Stimulated activated CD8-positive, alpha-beta memory T cell treated with anti-CD3 and anti-CD28 coated beads, Interleukin-4, amount 100 ng/mL, for 24 hours (primary cell): ENCODE measurements at places on chromosomes 7 and 10.

DNA sequence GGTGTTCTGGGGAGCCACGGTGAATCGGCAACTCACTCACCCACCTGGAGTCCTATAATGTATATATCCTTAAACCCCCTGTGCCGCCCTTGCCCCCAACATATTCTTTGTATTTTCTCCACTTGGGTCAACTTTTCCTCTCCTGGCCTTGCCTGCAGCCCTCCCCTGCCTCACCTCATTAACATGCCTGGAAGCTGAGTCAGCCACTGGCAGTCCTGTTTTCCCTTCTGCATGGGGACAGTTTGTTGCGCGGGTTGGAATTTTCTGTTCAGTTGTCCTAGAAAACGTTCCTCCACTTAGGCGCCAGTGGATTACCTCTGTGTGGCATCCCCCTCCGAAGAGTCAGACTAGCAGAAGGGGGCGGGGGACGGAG is 97.4 kb downstream of the C10orf105 start:
- no peak for DNase-seq

DNA sequence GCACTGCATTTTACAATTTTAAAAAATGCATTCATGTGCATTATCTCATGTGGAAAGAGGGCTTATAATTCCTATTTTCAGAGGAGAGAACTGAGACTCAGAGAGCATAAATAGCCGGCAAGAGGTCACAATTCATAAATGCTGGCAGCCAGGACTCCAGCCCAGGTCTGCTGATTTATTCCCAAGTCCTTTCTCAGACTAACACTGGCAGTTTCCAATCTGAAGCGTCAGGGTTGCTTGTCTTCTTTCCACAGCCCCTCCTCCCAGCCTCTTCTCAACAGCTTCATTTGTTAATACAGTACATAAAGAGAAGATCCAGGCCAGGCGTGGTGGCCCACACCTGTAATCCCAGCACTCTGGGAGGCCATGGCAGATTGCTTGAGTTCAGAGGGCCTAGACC is 108.9 kb downstream of the PARD3 start:
- DNase-seq: no peak

GRCh38 chr10:93006435-93007039 is 54.1 kb upstream of the CYP26C1 start:
- no peak for DNase-seq

GRCh38 chr10:78976825-78977755 is 91.7 kb upstream of the ZMIZ1 start:
- DNase-seq: no peak

DNA sequence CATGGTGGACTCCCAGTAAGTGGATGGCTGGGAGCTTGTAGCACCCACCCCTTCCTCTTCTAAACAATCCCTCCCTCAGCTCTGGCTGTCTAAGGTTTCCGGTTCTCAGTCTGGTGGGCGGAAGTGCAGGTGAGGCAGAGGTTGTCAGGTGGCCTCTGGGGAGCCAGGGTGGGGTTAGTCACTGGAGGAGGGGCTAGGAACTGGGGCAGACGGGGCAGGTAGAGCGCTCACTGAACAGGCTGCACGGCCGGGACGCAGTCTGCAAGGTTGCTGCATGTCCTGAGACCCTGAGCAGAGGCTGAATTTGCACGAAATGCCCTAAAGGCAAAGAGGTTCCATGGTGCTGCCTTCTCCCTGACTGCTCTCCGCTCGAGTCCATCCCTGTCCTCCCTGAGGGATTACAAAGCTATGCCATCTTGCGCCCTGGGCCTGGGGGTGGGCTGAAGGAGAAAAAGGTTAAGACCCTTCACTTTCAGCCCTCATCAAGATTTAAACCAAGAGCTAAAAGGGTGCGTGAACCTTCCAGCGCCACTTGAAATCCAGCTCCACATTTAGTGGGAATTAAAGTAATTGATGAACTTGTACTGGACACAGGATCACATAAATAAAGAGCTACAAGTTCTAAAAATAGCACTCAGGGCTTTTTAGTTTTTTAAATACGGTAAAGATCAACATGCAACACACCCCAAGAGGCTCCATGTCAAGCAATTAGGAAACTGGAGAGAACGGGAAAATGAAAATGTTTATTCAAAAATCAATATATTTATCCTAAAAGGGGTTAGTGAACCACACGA is 62.3 kb upstream of the CTBP2 start:
- DNase-seq: no peak

GRCh38 chr7:20466543-20467021 is 135.9 kb downstream of the ITGB8 start:
- DNase-seq: no peak

DNA sequence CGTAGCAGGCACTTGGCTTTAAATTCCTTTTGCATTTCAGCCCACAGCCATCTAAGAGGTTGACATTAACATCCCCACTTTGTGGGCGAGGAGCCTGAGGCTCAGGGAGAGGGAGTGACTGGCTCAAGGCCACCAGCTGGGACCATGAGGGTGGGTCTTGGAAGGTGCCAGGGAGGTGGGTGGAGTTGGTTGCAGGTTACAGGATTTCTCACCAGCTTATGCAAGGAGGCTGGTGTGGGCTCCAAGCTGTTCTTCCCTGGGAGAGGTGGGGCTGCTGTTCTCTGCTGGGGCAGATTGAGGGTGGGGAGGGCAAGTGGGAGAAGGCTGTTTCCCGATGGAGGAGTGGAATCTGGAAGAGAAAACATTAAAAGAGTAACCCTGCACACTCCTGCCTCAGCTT is 14.1 kb upstream of the C10orf95 start:
- no peak for DNase-seq
